Anterior cingulate cortex (tissue), 58 donors: ENCODE measurements at places on chromosomes 3 and 15.

DNA sequence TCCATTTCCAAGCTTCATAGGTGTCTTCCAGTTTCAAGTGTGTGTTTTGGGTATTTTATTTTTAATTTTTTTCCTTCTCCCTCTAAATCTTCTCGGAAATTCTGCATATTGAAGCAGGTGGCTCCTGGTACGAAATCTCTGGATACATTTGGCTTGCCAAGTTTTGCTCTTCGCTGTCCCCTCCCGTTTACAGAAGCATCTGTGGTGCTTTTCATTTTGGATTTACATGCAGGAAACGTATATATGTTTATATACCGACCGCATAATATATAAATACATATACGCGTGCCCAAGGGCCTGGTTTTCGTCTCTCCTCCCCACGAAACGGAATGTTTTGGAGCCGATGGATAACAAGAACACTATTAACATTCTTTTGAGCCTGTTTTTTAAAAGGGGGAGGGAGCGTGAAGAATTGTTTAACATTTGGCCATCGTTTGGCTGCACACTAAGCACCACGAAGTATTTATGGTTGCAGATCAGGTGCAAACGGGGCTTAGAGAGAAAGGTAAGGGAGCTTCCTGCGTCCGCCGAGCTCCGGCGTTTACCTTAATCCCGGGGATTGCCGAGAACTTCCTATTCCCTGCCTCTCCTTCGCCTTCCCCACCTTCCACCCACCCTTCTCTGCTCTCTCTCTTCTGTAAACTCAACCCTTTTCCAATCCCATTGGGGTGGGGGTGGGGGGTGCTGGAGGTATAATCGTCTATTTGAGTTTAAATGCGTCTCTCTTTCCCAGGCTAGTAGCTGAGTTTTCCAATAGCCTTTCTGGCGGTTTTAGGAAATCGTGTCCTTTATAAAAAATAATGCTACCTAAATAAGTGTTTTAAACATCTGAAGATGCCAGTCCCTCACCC, 1.1 kb upstream of the NLGN1 start:
- peak; percentile 11 for DNase-seq

- DNase-seq: no peak
These were observed 58.9 kb downstream of the CD47 start for GRCh38 chr3:108031895-108032294.

DNA sequence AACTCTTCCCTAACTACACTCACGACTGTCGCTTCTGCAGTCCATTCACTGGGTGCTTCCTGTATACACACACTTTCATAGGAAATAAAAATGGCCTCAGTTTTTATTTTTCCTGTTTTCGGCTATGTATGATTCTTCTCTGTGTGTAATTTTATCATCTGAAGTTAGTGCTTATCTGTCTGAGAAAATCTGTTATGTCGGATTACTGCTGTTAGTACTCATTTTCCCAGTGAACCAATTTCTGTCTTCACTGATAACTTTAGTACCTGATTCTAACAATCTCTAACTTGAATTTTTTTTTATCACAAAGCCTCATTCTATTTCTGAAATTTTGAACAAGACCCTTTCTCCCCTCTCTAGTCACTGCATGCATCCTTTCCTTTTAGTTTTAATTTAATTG, 20.9 kb downstream of the RAB5A start:
- DNase-seq: no peak

- DNase-seq: no peak
These were observed 65.3 kb downstream of the SH3GL3 start for GRCh38 chr15:83512459-83512858.

DNA sequence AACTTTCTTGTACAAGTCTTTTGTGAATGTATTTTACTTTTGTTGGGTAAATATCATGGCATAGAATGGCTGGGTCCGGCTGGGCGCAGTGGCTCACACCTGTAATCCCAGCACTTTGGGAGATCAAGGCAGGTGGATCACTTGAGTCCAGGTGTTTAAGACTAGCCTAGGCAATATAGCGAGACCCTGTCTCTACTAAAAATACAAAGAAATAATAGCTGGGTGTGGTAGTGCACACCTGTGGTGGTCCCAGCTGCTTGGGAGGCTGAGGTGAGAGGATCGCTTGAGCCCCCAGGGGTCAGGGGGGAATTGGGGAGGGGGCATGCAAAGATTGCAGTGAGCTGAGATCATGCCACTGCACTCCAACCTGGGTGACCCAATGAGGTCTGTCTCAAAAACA, 52.9 kb downstream of the ANP32A start:
- no peak for DNase-seq

- DNase-seq: no peak
These were observed 4.5 kb upstream of the MGA start for GRCh38 chr15:41655716-41656115.

DNA sequence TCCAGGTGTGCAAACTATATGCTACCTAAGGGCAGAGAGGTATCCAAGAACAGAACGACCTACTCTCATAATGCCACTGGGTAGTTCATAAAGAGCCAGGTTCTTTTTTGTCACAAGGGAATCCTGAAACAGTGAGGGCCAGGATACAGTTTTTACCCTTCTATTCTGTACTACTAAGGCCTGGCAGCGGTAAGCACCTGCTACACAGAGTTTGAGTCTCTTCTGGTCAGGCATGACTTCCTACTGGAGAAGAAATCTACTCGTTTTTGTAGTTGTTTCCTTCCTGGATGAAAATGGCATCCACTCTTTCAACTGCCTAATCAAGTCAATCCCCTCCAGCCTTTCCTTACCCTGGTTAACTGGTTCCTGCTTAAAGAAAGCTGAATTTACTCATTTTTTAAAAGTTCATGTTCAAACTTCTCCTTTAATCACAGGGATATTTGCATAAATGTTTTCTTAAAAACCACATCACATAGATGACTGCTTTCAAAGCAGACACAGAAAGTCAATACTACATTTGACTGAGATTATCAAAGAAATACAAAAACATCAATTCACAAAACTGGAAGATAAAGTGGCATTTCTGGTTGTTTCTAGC, 40.0 kb downstream of the MAP4 start:
- no peak for DNase-seq

- no peak for DNase-seq
These were observed 77.3 kb downstream of the CPNE4 start for GRCh38 chr3:131957511-131957910.

DNA sequence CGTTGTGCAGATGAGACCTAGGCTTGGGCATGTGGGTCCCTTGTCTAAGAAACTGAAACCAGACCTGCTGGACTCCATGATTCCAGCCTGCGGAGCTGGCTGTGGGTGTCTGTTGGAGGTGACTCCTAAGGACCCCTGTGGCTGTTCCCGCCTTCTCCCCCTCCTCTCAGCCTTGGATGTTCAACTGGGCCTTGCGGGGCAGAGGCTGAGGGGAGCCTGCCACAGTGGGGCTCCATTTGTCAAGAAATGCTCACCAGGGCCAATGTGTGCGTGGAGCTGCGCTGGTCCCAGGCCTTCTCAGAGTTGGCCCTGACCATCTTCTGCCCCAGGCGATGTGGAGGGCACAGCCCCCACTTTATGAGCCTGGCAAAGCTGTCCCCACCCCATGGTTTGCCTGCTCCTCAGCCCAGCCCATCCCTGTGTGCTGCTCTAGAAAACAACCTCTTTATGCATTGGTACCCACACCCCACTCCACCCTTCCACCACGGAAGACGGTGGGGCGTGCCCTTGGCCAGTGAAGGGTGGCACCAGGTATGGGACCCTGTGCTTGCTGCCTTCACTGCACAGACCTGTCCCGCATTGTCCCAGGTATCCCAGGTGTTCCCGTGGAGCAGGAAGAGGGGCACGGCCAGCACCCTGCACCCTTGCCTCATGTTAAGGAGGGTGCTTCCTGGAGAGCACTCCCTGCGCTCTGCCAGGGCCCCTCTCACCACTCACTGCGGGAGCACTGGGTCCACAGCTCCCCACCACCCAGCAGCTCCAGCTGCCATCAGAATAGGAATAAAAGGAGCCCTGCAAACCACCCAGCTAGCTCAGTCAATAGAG, 7.9 kb downstream of the MESP2 start:
- DNase-seq: no peak

- DNase-seq: no peak
These were observed 96.5 kb upstream of the DNAJC19 start for GRCh38 chr3:181086011-181086410.

DNA sequence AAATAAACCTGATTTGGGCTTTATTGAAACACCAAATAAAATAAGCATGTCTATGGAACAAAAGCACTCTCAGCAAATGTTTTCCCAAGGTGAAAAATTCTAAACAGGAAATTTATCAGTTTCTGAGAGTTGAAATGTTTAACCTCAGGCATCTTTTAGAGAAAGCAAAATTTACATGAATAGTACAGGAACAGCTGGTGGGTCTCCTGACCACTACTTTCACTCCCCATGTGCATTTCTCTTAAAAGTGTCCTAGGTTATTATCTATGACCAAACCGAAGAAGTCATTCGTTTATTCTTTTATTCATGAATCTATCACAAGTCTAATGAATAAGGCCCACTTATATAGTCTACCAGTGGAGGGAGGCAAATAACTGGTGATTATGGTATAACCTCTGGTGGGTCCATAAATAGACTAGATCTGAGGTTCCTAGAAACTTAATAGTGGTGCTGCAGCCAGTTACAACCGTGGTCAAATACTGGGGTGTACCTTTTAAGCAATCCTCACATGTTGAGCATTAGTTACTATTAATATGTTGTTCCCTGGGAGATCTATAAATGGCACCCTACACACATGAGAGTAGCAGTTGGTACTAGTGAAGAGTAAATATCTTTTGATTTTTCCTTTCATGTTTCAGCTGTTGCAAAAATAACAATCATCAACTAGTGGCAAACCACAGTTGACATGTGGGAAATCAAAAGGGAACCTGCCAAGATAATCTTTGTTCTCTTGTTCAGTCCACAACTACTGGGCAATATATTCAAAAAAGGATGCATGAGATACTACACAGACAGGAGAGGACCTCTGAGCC, 169.3 kb upstream of the STAC start:
- DNase-seq: no peak

- no peak for DNase-seq
These were observed 178.8 kb downstream of the MBNL1 start for GRCh38 chr3:152447511-152447910.

DNA sequence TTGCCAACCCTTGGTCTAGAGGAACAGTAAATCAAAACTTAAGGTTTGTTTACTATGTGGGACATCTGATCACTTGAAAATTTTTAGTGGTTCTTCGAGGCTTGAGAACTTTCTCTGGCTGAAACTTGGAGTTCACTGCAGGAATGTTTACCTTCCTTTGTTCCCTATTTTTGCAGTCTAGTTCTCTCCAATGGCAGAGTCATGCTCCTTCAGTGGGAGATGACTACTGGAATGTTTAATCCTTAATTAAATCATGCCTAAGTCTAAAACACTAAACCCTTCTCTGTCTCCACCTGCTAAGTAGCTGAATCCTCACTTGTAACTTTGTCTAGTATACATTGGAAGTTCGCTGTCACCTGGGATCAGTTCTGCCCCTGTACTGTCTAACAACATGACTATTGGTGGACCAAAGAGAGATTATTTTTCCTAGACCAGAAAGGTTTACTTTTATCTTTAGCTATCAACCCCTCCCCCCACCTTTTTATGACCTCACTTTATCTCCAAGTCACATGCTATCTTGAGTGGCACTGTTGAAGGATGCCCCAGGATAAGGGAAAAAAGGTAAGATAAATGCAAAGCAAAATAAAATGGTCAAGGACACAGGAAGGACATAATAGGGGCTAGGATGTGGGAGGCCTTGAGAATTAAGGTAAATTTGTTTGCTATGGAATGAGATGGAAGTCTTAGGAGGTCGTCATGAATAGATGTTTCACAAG, 1.2 kb upstream of the ZNF609 start:
- no peak for DNase-seq

- no peak for DNase-seq
These were observed 114.0 kb downstream of the RFTN1 start for GRCh38 chr3:16399473-16399872.

DNA sequence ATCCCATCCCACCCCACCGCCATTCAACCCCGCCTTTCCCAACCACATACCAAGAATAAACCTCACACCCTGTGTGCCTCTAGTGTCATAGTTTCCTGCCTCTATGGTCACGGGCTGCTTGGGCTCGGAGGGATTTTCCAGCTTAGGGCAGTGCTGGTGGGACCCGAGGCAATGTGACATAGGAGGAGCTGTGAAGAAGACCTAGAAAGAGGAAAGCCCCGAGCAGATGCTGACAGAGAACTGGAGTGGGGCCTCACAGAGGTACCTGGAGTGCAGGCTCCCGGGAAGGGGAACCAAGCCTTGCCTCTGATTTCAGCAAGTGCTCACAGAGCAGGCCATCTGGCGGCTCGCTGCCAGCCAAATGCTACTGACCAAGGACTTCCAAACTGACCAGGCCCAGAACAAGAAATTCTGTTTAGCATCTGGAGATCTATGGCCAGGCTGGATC, 27.5 kb downstream of the BHLHE40 start:
- DNase-seq: no peak

- no peak for DNase-seq
These were observed 54.8 kb upstream of the MYO5C start for GRCh38 chr15:52350423-52350822.

GRCh38 chr15:64877435-64877834, 34.3 kb upstream of the ANKDD1A start:
- no peak for DNase-seq

- DNase-seq: no peak
These were observed 481.9 kb downstream of the FOXP1 start for GRCh38 chr3:71101626-71102025.

DNA sequence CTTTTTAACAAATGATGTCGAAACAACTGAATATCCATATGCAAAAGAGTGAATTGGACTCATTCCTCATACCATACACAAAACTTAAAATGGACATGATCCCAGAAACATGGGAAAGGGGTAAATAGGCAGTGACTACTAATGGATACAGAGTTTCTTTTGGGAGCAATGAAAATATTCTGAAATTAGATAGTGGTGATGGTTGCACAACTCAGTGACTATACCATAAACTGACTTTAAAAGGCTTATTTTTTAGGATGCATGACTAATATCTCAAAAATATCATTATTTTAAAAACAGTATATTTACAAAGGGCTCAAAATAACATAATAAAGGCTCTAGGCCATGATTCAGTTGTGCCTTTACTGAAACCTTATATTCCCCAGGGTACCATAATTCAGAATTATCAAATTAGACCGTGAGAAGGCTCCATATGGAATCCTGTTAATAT, 16.3 kb upstream of the ATP13A3 start:
- no peak for DNase-seq

GRCh38 chr15:79192462-79193036, 90.0 kb upstream of the ANKRD34C start:
- no peak for DNase-seq

- no peak for DNase-seq
These were observed 5.5 kb downstream of the IL12A start for GRCh38 chr3:159994182-159994581.

DNA sequence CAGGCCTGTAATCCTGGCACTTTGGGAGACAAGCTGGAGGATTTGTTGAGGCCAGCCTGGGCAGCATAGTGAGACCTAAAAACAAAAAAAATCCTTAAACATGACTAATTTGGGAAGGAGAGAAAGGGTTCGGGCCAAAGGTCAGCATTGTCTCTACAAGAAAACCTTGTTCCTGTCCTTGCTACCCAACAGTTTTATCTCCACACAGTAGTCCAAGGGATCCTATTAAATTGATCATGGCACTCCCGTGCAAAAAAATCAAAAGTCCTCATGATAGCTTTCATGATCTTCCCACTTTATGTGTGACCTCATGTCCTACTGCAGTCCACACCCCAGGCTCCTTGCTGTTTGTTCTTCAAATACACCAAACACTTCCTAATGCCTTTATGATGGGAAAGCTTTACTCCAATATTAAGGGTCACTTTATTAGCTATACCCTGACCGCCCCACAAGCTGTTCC, 4.2 kb downstream of the RPL15 start:
- no peak for DNase-seq

- DNase-seq: no peak
These were observed 3.4 kb upstream of the MITF start for GRCh38 chr3:69735893-69736292.
